ENCODE measurements at places on chromosomes 4 and X.
A peak's percentile ranks its signal among the peaks of the same experiment; 100 is the strongest.

DNA sequence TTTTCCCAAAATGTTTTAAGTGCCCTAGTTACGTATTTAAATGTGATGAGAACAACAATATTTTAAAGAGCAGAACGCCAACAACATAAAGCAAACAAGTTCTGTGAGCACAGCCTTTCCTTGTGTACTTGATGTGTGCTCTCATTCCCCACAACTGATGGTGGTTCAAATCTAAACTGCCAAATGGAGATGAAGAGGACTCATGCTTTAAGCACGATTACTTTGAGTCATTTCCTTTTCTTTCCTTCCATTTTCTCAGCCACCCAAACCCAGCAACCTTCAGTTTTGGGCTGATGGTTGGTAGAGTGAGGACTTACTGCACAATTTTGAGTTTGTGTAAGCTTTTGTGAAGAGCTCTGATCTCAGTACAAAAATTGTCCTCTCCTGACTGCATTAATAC lies 1.7 kb downstream of the NSD2 start:
- no peak for DNase-seq

GRCh38 chr4:150960079-150960478 lies 55.0 kb downstream of the LRBA start:
- no peak for DNase-seq

- no peak for DNase-seq
Observed at GRCh38 chrX:135449637-135450550, 28.1 kb downstream of the SMIM10L2A start.

DNA sequence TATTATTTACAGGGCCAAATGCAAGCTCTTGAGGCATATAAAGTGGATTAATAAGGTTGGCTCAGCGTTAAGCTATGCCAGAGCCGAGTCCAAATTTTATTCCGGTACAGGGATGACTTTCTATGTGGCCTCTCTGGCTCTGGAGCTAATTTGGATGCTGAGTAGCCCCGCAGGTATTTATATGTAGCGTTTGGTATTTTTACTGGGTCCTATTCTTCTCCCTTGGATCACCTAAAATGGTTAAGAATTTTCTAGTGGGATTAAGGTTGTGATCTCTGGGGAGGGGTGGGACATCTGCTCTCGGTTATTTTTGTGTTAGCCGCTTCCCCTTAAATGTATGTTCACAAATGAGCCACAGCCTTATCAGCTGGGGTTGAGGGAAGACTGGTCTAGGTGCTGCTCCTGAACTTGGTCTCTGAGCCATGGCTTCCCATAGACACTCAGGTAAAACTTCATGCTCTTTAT lies 49.4 kb downstream of the FHL1 start:
- DNase-seq = no peak

GRCh38 chrX:7120878-7121219 lies 26.7 kb upstream of the STS start:
- no peak for DNase-seq

DNA sequence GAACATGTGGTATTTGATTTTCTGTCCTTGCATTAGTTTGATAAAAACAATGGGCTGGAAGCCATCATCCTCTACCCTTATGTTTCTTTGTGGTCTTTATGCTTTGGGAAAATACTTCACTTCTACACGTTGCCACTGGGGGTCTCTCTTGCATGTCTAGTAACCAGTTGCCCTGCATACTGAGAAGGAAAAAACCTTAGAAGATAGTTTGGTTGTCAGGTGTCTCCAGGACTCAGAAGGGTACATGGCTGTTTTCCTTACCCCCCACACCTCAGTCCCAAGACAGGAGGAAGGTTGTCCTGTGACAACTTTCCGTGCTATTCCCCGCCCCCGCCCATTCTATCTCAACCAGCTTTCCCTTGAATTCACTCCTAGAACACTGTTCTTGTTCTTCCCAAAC lies 62.1 kb upstream of the LANCL3 start:
- DNase-seq = no peak

DNA sequence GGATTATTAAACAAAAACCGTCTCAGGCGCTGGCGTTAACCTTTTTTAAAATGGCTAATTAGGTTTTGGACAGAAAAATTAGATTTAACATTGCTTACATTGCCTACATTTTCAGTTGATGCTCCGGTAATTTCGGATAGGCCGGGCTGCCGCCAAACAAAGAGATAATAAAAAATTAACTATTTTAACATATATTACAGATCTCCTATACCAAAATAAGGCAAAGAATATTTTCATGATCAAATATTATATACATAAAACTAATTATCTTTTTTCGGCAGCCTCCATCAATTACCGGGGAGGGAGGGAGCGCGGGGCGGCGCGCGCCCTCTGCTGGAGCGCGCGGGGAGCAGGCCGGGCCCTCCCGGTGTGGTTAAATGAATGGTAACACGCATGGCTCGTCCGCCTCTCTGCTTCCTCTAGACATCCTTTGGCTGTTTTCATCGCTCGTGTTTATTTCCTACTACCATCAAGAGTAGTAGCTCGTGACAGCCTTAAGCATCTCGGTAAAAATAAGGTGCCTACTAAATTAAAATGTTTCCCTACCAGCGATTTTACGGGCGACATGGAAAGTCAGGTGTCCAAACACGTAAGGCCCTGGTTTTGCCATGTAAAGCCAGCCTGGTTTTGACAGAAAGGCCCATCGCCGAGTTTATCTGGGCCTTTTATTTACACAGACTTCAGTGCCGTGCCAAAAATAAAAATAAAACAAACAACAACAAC lies 52.4 kb upstream of the TMEM33 start:
- DNase-seq = peak; percentile 44

GRCh38 chr4:56289934-56290333 lies 97.4 kb downstream of the AASDH start:
- no peak for DNase-seq

- DNase-seq = no peak
Observed at GRCh38 chr4:74583089-74583700, 138.3 kb downstream of the AREG start.

DNA sequence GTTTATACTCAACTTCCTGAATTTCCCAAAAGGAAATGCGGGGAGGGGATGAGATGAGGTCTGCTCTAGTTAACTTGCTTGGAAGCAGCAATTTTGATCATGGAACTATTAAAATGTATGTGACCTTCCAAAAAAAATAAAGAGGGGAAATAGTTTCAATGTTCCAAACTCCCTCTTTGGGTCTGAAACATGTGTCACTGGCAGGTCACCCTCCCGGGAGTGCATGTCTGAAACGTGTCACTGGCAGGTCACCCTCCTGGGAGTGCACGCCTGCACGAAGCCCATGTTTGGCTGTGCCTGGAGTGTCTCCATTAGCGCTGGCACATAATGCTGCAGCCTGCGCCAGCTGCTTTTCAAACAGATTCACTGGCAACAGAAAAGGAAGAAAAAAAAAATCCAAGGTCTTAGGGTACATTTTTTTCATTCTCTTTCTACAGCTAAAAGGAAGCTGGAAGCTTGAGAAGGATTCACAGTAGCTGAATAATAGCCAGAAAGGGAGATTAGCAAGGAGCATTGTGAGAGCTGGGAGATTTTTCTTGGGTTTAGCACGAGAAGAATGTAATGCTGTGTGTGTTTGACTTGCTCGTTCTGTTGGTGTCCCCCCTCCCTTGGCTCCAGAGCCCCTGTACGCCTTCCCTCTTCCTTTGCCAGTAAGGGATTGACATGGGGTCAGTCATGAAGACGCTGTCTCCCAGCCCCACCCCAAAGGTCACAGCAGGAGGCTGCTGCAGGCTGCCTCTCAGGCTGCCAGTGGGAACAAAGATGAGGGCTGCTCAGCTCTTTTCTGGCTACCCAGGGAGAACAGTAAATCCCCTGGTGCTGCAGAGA lies 39.2 kb upstream of the TLR3 start:
- no peak for DNase-seq

DNA sequence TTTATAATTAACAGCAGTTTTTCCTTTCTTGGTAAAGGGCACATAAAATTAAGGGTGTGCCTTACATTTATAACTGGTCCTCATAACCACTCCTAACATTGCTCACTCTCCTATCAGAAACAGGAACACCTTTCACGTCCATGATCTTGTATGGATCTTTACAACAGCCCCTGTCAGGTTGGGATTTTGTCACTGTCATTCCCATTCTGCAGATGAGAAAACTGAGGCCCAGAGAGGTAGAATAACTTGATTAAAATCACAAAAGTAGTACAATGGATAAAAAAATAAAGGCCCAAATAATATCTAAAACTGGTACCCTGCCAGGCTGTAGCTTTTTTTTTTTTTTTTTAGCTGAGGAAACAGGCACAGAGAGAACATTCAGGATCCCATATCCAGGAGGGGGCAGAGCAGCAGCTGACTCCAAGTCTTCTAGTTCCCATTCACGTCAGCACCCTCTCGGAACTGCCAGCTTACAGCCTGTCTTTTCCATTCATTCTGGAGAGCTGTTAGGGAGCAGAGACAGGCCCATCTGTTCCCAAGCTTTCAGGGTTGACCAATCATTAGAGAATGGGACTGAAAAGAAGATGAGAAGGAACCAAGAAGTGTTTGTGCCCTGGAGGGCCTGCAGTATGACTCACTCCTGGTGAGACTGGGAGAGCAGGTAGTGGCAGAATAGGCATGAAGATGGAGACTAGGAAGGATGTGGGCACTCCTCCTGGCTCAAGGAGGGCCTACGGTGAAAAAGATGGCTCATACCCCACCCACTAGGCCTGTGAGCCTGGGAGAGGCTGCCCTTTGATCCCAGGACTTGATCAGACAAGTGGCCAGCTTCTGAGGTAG lies 7.3 kb downstream of the SUV39H1 start:
- no peak for DNase-seq

DNA sequence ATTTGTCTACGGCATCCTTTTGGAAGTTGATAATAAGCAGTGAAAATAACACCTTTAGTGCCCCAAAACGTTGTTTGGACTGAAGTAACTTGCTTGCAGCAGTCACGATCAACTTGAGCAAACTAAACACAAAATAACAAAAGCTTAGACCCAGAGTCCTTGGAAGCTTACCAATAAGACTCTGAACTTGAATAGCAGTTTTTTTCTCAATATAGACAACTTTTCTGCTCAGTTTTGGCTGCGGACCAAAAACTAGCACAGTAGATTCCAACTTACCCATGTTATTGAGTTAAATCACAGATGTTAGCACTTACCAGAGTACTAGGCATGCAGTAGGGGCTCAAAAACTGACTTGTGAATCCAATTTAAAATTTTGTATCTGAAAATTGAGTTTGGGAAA lies 746.9 kb downstream of the PCDH19 start:
- DNase-seq = no peak

- DNase-seq = no peak
Observed at GRCh38 chrX:123475068-123475724, 257.7 kb downstream of the THOC2 start.

DNA sequence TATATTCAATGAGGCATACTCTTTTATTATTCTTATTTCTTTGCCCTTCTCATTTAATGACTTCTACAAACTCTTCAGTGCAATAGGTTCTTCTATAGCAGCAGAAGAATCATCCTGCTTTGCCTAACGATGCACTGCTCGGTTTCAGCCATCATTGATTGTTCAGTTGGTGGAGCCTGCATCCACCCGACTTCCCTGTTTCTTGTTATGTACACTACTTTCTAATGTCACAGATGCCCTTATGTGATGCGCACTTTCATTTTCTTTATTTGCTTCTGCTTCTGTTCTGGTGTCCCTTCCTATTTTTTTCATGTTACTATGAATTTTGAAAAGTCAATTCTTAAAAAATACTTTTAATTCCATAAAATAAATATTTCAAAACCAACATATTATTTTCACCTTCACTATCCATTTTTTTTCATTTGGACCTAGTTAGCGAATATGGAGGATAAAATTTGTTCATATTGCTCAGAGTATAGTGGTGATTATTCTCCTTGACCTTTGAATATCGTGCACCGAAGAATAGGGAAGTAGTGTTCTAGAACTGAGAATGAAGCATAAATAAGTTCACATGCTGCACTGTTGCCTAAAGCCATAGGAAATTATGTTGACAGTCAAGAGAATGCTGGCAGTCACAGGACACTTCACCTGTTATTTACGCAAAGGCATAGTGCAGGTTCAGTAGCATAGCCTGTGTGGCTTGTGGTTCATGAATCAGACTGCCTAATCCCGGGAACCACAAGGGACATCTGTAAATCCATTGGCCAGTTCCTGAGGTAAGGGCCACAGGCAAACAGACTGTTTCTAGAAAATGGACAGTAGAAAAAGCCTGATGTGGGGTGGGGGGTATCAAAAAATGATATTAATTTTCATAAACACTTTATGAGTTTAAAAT lies 21.3 kb upstream of the SFRP2 start:
- no peak for DNase-seq

GRCh38 chr4:81256059-81256970 lies 41.3 kb upstream of the PRKG2 start:
- no peak for DNase-seq

GRCh38 chr4:99817309-99817890 lies 773 bp downstream of the DAPP1 start:
- DNase-seq = no peak

DNA sequence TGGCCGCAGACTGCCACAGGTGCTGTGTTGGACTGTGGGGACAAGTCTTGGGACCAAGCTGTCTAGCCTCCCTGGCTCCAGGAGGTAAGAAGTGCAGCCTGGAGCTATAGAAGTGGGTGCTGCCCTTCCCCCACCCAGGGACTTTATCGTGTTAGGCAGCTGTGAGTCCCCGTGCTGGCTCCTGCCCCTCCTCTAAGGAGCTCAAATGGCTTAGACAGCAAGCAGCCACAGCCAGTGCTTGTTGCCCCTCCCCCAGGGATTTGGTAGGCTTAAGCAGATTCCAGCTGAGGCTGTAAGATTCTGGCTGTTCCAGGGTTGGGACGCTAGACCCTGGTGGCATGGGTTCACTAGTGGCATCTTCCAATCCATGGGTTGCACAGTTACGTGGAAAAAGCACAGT lies 979.4 kb upstream of the PCDH10 start:
- DNase-seq = no peak

- DNase-seq = no peak
Observed at GRCh38 chr4:53004497-53005148, 142.5 kb downstream of the RASL11B start.

DNA sequence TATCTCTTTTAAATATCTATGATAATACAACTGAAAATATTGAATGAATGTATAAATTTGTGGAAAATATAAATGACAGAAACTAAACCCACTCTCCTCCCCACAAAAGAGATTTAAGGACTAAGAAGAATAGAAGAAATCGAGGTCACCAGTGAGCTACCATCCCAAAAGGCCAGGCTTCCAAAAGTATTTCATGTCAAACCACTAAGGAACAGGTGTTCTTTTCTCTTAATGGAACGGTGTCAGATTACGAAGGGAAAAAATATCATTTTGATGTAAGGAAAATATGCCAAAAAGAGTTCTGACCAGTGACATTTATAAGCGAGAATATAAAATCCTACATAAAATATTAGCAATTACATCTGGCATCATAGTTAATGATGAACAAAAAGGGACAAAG lies 13.6 kb upstream of the TCEAL4 start:
- DNase-seq = no peak

DNA sequence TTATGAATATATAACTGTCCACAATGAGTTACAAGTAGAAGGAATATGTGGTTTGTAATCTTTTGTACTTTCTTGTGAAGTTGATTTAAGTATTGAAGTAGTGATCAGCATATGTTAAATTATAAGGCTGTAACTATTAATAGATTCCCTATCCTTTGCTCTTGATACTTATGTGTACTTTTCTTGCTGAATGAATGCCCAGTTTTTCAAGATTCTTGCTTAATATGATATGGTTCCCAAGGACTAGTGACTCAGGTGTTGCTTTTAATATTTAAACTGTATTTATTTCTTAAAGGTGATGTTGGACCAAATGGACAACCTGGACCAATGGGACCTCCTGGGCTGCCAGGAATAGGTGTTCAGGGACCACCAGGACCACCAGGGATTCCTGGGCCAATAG lies 121.7 kb downstream of the IRS4 start:
- no peak for DNase-seq

All from effector memory CD8-positive, alpha-beta T cell (primary cell).